ENCODE measurements at places on chromosomes 11 and 22.

GRCh38 chr22:22218302-22218701 lies 26.3 kb upstream of the VPREB1 start:
- DNase-seq, result no peak

GRCh38 chr11:134276396-134277182 lies 410 bp downstream of the GLB1L3 start:
- no peak for DNase-seq

- DNase-seq, result no peak
These were observed 83.9 kb downstream of the NCAM1 start for GRCh38 chr11:113045146-113045545.

DNA sequence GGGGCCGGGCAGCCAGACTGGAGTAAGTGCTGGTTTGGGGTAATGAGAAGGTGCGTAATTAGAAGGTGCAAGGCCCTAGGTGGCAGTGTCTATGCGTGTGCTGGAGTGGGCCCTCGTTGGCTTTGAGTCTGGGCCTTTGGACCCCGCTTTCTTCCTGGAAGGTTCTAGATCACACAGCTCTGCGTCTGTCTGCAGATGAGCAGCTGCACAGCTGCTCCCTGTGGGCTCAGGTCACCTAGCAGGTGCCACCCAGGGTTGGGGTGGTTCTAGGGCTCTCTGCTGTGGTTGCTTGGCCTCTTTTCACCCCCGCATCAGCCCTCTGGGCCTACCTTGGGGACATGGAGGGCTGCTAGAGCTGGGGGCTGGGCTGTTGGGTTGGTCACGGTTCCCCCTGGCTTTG lies 10.3 kb downstream of the RELT start:
- DNase-seq, result no peak

DNA sequence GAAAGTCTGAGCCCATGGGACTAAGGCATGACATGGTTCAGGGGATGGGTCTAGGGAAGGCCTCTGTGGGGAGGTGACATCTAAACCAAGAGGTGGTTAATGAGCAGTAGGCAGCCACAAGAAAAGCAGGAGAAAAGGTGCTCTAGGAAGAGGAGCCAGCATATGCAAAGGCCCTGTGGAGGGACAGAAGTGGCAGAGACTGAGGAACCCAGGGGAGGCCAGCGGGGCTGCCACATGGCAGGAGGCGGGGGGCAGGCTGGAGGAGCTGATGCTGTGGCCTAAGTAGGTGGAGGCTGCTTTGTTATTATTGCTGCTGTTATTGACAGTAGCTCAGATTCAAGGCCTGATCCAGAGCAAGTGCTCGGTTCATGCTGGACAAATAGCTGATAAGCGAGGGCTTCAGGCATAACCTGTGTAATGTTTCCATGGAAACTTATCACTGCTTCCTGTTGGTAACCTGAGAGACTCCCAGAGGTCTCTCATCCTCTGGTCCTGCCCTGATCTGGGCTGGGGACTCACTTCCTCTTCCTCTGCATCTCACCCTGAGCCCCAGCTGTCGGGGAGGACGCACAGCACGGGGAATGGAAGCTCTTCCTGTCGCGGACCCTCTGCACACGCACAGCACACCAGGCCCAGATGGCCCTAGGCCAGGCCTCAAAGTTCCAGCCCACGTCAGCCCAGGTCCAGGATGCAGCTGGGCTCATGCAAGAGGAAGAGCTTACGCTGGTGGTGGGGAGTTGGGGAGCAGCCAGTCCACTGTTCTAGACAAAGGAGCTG lies 75.2 kb upstream of the TP53I11 start:
- no peak for DNase-seq

- DNase-seq, result no peak
These were observed 77.0 kb upstream of the DDI1 start for GRCh38 chr11:103959279-103959942.

GRCh38 chr11:79076526-79077115 lies 364.2 kb downstream of the TENM4 start:
- DNase-seq, result no peak

DNA sequence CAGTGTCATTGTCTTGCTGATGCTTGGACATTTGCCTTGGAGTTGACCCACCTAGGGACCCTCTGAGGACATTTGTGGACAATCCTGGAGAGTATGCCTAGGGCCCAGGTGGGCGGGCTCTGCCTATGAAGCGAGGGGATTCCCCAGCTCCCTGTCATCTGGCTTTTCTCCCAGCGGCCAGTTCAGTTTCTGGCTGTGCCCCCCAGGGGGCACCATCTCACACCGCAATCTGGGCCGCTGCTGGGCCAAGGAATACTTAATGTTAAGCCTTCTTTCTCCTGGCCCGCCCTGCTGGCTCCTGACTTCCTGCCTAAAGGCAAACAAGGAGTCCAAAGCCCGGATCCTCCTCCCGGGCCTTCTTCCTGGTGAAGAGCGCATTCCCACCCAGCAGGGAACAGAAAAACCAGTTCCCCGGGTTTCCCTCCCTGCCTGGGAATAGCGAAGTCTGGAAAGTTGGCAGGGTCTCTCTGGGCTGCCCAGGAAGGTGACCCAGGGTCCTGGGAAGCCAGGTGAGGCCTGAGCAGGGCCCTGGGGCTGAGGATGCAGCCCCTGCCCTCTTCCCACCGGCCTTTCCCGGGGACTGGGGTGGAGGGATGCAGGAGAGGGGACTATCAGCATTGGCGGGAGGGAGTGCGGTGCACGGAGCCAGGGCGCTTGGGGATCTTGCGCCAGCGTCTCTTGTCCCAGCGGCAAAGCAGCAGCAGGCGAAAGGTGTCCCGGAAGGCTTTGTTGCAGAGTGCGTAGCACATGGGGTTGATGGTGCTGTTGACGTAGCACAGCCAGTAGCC lies 11.9 kb downstream of the CHRM1 start:
- peak; percentile 85 for DNase-seq

DNA sequence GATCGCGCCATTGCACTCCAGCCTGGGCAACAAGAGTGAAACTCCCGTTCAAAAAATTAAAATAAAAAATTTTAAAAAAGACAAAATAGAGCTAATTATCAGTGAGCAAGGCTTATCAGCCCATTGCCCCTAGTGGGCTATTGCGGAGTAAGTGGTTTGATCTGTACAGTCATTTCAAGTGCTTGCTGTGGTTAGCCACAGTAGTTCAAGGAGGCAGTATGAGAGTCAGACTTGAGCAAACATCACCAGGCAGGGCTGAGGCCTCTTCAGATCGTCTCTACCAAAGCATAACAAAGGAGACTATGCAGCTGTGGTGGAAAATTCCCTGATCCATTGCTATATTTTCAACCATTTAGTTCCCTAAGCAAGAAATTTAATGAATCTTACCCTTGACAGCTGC lies 4.3 kb upstream of the SBF2 start:
- DNase-seq, result no peak

GRCh38 chr11:120532082-120532831 lies 20.7 kb downstream of the GRIK4 start:
- no peak for DNase-seq

DNA sequence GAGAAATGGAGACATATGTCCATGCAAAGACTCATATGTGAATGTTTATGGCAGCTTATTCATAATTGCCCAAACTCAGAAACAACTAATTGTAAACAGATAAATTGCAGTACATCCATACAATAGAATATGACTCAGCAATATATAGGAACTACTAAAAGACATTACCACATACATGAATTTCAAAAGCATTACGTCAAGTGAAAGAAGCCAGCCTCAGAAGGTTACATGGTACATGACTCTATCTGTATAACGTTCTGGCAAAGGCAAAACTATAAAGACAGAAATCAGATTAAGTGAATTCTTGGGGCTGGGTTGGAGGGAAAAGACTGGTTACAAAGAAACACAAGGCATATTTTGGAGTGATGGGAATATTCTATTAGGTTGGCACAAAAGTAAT lies 7.2 kb downstream of the KCTD21 start:
- DNase-seq, result no peak

- DNase-seq, result no peak
These were observed 292.0 kb downstream of the NTM start for GRCh38 chr11:131662317-131662972.

- no peak for DNase-seq
These were observed 9.0 kb upstream of the APOBEC3A start for GRCh38 chr22:38948181-38948940.

- DNase-seq, result no peak
These were observed 20.7 kb downstream of the PDHX start for GRCh38 chr11:34936945-34937629.

- DNase-seq, result peak; percentile 83
These were observed 4.6 kb downstream of the PHOX2A start for GRCh38 chr11:72239313-72239848.

DNA sequence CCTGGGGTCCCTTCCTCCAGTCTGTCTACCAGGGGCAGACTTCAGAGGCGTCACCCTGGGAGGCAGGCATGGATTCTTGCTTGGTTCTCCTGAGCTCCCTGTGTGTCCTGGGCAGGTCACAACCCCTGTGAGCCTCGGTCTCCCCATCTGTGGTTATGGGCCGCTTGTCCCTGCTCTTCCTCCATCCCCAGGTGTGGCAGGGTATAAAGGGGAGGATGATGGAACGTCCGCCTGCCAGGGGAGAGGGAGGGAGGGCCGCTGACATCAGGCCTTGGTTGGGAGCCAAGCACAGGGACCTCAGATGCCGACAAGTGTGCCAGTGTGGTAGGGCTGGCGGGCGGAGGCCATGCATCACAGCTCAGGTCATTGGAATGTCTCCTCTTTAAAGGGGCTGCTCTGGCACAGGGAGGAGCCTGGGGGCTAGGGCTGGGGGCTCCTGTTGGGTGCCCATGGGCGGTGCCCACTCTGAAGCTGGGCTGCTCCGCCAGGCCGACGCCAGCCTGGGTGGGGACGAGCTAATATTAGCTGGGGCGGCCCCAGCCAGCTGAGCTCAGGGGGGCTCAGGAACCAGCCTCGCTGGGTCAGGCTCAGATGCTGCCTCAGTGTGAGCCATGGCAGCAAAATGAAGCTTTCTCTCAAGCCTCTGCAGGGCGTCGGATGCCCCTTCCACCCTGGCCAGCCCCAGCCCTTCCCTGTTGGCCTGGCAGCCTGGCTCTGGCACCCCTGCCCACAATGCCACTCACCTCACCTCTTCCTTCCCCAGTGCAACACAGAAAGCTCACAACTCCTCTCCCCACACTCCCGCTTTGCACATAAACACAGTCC lies 12.8 kb downstream of the KCNC1 start:
- DNase-seq, result peak; percentile 48

GRCh38 chr11:94303966-94304958 lies at the start of gene IZUMO1R:
Gene IZUMO1R, plus strand, starts transcription at chr11:94304580. Its CDS starts 1,057 bp downstream, at chr11:94305637.
- no peak for DNase-seq

DNA sequence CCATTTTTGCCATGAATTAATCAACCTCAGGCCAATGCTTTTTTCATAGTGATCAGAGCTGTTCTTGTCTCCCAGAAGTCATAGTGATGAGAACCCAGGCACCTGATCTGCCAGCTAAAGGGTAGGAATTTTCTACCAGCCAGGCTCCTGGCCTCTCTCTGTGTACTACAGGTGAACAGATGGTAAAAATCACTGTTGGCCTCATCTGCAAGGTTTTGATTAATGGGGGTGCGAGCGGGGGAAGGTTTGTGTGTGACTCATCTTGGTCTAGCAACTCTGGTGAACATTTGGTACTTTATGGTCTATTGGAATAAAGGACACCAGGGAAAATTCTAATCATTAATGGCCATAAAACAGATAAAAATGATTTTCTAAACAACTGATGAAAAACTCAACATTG lies 14.4 kb upstream of the APOL4 start:
- DNase-seq, result no peak

GRCh38 chr11:122085712-122086111 lies 30.3 kb downstream of the BLID start:
- no peak for DNase-seq

GRCh38 chr11:65354265-65355012 lies at the start of gene TIGD3:
Gene TIGD3, plus strand, starts transcription at chr11:65354751. Its CDS starts 1,058 bp downstream, at chr11:65355809.
- peak; percentile 99 for DNase-seq

DNA sequence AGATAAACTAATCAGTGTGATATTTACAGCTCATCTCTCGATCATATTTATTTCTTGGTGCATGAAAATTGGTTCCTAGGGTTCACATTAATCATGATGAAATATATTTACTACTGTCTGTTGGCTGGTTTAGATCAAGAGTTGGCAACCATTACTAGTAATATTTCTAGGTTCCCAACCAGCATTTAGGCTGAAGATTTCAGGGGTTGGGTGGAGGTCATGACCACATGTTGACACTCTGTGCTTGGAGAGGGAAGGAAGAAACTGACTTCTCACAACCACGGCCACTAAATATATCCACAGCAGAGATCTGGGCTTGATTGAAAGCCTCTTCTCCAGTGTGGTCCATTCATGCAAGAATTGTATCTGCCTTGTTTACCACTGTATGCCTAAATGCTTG lies 87.9 kb downstream of the ALX4 start:
- DNase-seq, result no peak

DNA sequence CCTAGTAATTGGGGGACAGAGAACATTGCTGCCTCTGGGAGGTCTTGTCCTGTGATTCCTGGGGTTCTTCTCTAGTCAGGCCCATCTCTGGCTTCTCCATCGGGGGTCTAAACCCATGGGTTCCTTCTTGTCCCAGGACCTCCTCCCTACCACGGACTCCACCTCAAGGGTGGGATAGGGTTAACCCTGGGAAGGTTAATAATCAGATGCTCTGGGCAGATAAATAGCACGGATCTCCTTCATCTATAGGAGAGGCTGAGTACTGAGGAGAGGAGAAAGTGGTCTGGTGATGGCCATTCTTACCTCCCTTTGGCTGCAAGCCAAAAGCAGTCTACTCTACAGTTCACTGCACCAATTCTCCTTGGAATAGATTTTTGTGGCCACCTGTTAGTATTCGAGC lies 10.5 kb downstream of the HEPHL1 start:
- DNase-seq, result no peak

DNA sequence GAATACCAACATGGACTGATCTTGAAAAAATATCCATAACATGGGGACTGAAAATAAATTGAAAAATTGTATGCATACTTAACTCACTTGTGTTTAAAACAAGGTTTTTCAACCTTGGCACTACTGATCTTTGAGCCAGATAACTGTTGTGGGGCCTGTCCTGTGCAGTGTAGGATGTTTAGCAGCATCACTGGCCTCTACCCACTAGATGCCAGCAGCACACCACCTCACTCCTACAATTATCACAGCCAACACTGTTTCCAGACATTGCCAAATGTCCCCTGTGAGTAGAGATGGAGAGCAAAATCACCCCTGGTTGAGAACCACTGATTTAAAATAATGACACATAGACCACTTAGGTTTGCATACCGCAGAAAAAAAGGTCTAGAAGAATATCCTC lies 45.0 kb upstream of the SLC1A2 start:
- no peak for DNase-seq

GRCh38 chr11:64585150-64585549 lies 5.9 kb upstream of the SLC22A12 start:
- peak; percentile 6 for DNase-seq
